ENCODE measurements at places on chromosomes 6 and 20. TPM values are rescaled to one million over a fixed set of nuclear protein-coding genes. Genes with fewer than 3 reads are reported as not detected.

DNA sequence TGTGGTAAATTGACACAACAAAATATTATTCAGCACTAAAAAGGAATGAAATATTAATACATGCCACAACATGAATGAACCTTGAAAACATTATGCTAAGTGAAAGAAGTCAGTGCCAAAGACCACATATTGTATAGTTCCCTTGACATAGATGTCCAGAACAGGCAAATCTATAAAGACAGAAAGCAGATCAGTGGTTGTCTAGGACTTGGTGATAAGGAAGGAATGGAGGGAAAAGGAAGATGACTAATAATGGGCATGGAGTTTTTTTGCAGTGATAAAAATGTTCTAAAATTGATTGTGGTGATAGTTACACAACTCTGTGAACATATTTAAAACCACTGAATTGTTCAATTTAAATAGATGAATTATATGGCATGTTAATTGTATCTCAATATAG, 32.5 kb downstream of the TBX18 start:
- no peaks in the 10 kb centered on the region for H3K4me1 ChIP-seq
- no peak overlapping the region for H3K4me3 ChIP-seq
- H3K36me3 ChIP-seq: no peaks in the 10 kb centered on the region
- no peaks in the 10 kb centered on the region for H3K27me3 ChIP-seq
- no peak overlapping the region for H3K27ac ChIP-seq

- no peaks in the 10 kb centered on the region for H3K27me3 ChIP-seq
- no peak overlapping the region for H3K27ac ChIP-seq
- DNase-seq: no peak
- H3K4me1 ChIP-seq: peaks cover 10% of the 10 kb centered on the region
- H3K4me3 ChIP-seq: no peak overlapping the region
Measured at GRCh38 chr20:57404006-57404405, 12.8 kb downstream of the RBM38 start.

DNA sequence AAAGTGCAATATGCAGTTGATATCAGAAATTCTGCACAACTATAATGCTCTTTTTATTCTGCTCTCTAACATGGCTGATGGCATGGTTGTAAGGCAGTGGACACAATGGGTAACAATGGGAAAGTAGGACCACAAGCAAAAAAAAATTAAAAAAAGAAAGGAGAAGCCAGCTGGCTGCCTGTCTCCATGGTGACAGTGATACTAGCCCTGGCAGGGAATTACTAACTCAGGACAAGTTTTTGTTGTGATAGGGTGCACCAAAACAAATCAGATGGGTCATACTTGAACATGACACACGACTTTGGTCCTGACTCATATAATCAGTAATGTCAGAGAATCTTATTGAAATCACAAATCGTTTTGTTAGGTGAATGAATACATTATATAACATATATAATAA, 169.4 kb downstream of the TRDN start:
- no peak overlapping the region for H3K27ac ChIP-seq
- no peak overlapping the region for H3K4me3 ChIP-seq
- H3K36me3 ChIP-seq: no peaks in the 10 kb centered on the region
- no peak for DNase-seq
- H3K4me1 ChIP-seq: no peaks in the 10 kb centered on the region

GRCh38 chr6:15586503-15586902, 76.3 kb downstream of the DTNBP1 start:
- no peaks in the 10 kb centered on the region for H3K27me3 ChIP-seq
- no peak for DNase-seq
- H3K4me3 ChIP-seq: no peak overlapping the region
- H3K36me3 ChIP-seq: no peaks in the 10 kb centered on the region
- H3K4me1 ChIP-seq: peaks cover 7% of the 10 kb centered on the region

DNA sequence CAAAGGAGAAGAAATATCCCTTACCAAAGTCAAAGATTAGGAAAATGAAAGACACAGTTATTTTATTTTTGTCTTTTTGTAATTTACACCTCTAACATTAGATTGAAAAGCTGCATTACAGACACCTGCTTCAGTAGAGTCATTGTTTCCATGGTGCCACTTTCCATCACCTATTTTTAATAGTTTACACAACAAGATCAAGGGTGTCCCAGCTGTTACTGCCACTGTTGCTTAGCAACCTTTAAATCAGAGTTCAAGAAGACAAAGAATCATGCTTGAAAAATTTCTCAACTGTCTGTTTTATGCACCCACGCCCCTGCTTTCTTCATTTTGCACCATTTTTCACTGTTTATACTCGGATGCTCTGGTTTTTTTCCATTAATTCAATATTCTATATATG, 668.2 kb upstream of the GJE1 start:
- H3K27ac ChIP-seq: no peak overlapping the region
- no peak for DNase-seq
- no peaks in the 10 kb centered on the region for H3K27me3 ChIP-seq
- H3K4me1 ChIP-seq: peaks cover 5% of the 10 kb centered on the region
- peaks cover 6% of the 10 kb centered on the region for H3K36me3 ChIP-seq
- no peak overlapping the region for H3K4me3 ChIP-seq

DNA sequence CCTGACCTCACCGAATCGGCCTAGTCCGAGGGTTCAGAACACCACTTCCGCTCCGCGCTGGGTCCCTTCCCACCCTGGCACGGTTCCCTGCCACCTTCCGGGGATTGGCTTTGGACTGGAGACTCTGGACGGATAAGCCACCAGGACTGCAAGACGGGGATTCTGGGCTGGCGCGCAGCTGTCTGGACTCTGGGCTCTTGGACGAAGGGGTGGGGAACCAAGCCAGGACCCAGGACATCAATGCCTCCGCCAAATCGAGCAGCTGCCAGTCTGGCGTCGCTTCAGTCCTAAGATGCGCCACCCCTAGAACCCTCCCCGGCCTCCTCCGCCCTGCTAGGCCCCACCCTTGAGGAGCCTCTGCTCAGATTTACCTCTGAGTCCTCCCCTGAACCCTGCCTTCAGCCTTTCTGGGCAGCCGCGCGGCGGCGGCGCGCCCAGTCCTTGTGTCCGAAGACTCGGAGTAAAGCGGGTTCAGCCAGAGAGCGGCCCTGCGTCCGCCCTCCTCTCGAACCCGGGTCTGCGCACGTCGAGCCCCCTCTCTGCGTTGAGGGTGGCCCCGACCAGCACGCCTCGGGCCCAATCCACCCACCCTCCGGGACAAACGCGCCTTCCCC, 1.2 kb downstream of the KCNK17 start:
- H3K4me3 ChIP-seq: peak overlapping the region; percentile 61
- H3K27me3 ChIP-seq: peaks cover 75% of the 10 kb centered on the region
- no peak overlapping the region for H3K27ac ChIP-seq
- H3K4me1 ChIP-seq: peaks cover 3% of the 10 kb centered on the region

The GGTLC1 gene
- not detected for total RNA-seq

- peaks cover 5% of the 10 kb centered on the region for H3K4me1 ChIP-seq
- no peaks in the 10 kb centered on the region for H3K36me3 ChIP-seq
- peaks cover 39% of the 10 kb centered on the region for H3K27me3 ChIP-seq
- H3K4me3 ChIP-seq: no peak overlapping the region
- no peak overlapping the region for H3K27ac ChIP-seq
Measured at GRCh38 chr20:38604873-38605303, 3.3 kb downstream of the ARHGAP40 start.

DNA sequence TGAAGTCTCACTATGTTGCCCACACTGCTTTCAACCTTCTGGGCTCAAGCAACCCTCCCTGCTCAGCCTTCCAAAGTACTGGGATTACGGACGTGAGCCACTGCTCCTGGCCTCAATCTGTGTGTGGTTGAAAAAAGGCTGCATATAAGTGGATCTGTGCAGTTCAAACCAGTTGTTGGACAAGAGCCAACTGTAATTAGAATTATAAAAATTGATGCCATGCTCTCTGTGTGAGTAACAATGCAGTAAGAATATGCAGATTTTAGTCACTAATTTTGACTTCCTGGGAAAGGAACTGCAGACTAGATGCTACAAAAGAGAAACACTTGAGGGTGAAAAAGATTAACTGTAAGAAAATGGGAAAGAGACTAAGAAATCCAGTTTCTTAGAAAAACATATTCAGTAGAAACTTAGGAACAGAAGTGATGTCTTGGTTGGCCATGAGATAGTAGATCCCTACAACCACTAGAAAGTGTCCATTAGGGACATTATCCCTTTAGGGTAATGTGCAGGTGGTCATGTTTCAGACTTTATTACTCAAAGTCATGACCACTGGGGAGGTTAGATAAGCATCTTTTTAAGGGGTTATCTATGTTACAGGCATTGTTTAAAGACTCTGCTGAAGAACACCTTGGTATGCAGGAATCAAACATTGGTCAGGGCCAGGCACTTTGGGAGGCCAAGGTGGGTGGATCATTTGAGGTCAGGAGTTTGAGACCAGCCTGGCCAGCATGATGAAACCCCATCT, 26.3 kb downstream of the ITCH start:
- peaks cover 7% of the 10 kb centered on the region for H3K36me3 ChIP-seq
- no peaks in the 10 kb centered on the region for H3K4me1 ChIP-seq
- H3K4me3 ChIP-seq: no peak overlapping the region
- H3K27ac ChIP-seq: no peak overlapping the region

The CHMP4B gene
- 51.4 TPM for total RNA-seq

The LGSN gene
- 0.09 TPM for total RNA-seq

DNA sequence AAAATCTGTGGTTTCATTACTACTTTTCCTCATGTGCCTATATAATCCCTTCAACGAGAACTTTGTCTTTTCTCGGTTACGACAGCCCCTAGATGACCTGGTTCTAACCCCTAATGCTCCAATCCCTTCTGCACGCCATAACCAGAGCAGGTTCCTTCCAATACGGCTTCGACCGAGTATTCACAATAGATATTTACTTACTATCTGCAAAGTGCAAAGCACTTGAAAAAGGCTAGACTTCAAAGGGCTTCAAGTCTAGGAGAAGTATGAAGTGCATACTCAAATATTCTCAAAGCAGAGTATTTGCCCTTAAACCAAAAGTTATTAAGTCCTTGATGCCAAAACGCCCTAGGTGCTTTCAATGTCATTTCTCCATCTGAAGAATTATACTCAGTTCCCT, 63.4 kb upstream of the NHSL1 start:
- H3K27me3 ChIP-seq: no peaks in the 10 kb centered on the region
- H3K4me3 ChIP-seq: no peak overlapping the region
- DNase-seq: no peak
- no peak overlapping the region for H3K27ac ChIP-seq

GRCh38 chr20:54083459-54083858, 13.1 kb upstream of the BCAS1 start:
- H3K27ac ChIP-seq: no peak overlapping the region
- DNase-seq: no peak
- no peaks in the 10 kb centered on the region for H3K4me1 ChIP-seq
- no peaks in the 10 kb centered on the region for H3K36me3 ChIP-seq
- H3K4me3 ChIP-seq: no peak overlapping the region

The REV3L gene
- total RNA-seq: 23.5 TPM

DNA sequence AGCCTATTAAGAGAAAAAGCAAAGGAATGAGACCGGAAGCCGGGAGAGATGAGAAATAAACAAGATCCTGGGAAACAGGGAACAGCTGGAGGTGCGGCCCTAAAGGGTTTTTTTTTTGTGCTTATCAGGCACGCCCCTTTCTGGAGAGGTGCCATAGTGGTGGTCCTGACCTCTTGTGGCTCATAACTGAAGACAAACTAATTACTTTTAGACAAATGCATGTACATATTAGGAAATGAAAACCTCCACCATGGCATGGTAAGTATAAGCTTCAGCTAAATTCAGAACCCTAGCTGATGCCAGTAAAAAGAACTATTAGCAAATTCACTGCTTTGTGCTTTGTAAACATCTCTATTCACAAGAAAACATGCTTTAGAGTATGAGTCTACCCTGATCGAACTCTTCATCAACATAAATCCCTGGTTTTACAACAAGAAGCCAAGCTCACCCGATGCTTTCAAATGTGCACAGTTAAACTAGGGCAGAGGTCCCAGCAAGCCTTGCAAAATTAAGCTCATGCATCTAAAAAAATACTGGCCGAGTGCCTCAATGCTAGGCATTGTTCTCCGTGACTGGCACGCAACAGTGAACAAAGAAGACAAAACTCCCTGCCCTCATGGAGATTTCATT, 96.4 kb upstream of the MRPS10 start:
- H3K36me3 ChIP-seq: no peaks in the 10 kb centered on the region
- no peaks in the 10 kb centered on the region for H3K27me3 ChIP-seq
- H3K27ac ChIP-seq: no peak overlapping the region
- H3K4me3 ChIP-seq: no peak overlapping the region
- peaks cover 9% of the 10 kb centered on the region for H3K4me1 ChIP-seq

The FABP7 gene
- total RNA-seq: 58.2 TPM

The WFDC10B gene
- not detected for total RNA-seq

DNA sequence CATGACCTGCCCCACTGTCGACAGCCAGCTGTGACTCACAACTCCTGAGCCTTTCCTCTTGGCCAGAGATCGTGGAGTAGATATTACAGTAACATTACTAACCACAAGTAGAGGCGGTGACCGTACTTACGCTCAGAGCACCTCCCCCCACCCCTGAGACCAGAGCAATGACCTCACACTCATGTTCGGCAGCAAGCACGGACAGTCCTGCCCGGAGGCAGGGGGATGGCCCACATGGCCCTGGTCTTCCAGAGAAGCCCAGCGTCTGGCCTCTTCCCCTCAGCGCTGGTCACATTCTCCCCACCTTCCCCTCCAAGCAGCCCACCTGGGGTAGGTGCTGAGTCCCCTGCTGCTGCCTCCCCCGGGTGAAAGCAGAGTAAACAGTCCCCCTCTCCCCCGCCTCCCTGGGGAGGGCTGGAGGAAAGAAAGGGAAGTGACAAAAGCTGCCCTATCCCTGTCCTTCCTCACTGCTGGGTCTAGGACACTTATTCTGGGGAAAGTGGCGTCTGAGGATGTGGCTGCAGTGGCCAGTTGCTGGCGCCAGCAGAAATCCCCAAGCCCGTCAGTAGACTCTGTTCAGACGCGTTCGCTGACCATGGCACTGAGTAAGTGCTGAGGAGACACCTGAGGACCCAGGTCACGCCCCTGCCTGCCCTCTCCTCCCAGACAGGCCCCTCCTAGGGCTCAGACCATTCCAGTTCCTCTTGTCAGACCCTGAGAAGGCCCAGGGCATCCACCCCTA, 68.5 kb downstream of the MRPL14 start:
- H3K27me3 ChIP-seq: no peaks in the 10 kb centered on the region
- H3K4me3 ChIP-seq: no peak overlapping the region
- H3K27ac ChIP-seq: no peak overlapping the region
- H3K36me3 ChIP-seq: no peaks in the 10 kb centered on the region
- DNase-seq: no peak

DNA sequence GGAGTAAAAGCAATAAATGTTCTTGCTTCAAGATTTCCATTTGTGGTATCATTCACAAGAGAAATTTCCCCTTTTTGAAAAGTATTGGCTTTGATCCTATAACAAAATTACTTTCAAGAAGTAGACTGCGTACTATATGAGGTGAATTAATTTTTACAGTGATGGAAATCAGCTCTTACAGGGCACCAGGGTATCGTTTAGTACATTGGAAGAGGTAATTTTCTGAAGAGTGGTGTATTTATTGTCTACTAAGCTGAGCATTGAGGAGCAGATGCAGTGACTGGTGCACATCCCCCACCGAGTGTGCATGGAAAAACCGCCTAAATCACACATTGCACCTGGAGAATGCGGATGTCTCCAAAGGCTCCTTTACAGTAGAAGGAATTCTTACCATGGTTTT, 209.5 kb downstream of the SAMD5 start:
- DNase-seq: no peak
- no peaks in the 10 kb centered on the region for H3K36me3 ChIP-seq
- H3K27me3 ChIP-seq: no peaks in the 10 kb centered on the region
- H3K4me3 ChIP-seq: no peak overlapping the region
- no peaks in the 10 kb centered on the region for H3K4me1 ChIP-seq
- no peak overlapping the region for H3K27ac ChIP-seq

The ADGRG6 gene
- 0.93 TPM for total RNA-seq

- no peak for DNase-seq
- H3K4me3 ChIP-seq: no peak overlapping the region
- no peak overlapping the region for H3K27ac ChIP-seq
- peaks cover 15% of the 10 kb centered on the region for H3K4me1 ChIP-seq
Measured at GRCh38 chr6:123635567-123635966, 1.2 kb downstream of the TRDN start.

The CD24 gene
- 330 TPM for total RNA-seq
